ENCODE measurements at places on chromosomes 12 and 14. TPM values are rescaled to one million over a fixed set of nuclear protein-coding genes. Genes with fewer than 3 reads are reported as not detected.

The SDSL gene
- 9.0 TPM for total RNA-seq

The ENDOU gene
- not detected for total RNA-seq

The JPH4 gene
- not detected for total RNA-seq

The CDKL1 gene
- total RNA-seq, result 8.1 TPM

The TMEM121 gene
- total RNA-seq, result 2.6 TPM

The HVCN1 gene
- total RNA-seq, result 14.5 TPM

The SUOX gene
- total RNA-seq, result 17.6 TPM
